GM19239 (cell line): ENCODE measurements at places on chromosomes 12 and 14.

DNA sequence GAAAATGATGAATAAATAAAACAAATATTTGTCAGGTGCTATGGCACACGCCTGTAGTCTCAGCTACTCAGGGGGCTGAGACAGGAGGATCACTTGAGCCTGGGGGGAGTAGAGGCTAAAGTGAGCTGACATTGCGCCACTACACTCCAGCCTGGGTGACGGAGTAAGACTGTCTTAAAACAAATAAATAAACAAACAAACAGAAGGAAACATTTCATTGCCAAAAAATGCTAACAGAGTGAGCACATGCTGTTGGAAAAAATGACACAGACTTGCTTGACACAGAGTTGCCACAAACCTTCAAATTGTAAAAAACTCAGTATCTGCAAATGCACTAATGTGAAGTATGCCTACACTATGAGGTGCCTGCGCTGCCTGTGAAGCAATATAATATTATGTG, 50.8 kb upstream of the AP4S1 start:
- DNase-seq: no peak

GRCh38 chr12:42481368-42481767, 108.2 kb downstream of the PRICKLE1 start:
- DNase-seq: no peak

GRCh38 chr12:4954621-4955354, 45.1 kb downstream of the KCNA1 start:
- DNase-seq: no peak

GRCh38 chr14:81233615-81234014, 12.9 kb upstream of the GTF2A1 start:
- no peak for DNase-seq

DNA sequence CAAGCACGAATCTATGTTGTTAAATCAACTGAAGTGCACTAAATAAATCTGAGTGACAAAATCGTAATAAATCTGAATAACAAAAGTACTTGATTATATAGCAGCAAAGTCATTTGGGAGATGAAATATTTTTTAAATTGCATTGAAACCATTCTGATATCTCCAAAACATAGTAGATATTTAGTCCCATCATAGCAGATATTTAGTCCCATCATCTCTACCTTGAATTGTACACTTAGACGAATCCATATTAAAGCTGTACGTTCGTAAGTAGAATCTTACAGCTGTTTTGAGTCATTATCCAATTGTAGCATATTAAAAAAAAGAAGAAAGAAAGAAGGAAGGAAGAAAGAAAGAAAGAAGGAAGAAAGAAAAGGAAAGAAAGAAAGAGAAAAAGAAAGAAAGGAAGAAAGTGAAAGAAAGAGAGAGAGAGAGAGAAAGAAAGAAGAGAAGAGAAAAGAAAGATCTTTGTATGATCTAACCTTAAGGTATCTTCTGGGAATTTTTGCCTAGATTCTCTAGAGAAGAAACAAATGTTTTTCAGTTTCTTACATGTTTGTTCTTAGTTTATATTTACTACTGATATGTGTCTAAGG, 2.6 kb downstream of the DCN start:
- no peak for DNase-seq

GRCh38 chr12:105324704-105325103, 5.8 kb upstream of the C12orf75 start:
- DNase-seq: no peak

- DNase-seq: no peak
These were observed 38.9 kb downstream of the DMAC2L start for GRCh38 chr14:50350975-50351374.

DNA sequence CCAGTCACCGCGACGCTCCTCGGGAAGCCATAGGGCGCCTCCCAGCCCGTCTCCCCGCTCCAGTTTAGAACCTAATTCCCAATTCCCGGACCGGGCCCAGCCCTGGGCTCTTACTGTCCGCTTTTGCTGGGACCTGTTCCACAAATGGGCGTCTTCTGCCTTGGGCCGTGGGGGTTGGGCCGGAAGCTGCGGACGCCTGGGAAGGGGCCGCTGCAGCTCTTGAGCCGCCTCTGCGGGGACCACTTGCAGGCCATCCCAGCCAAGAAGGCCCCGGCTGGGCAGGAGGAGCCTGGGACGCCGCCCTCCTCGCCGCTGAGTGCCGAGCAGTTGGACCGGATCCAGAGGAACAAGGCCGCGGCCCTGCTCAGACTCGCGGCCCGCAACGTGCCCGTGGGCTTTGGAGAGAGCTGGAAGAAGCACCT, 797 bp downstream of the UNG start:
- DNase-seq: no peak

- no peak for DNase-seq
These were observed 125.7 kb upstream of the DDHD1 start for GRCh38 chr14:53278602-53279506.

DNA sequence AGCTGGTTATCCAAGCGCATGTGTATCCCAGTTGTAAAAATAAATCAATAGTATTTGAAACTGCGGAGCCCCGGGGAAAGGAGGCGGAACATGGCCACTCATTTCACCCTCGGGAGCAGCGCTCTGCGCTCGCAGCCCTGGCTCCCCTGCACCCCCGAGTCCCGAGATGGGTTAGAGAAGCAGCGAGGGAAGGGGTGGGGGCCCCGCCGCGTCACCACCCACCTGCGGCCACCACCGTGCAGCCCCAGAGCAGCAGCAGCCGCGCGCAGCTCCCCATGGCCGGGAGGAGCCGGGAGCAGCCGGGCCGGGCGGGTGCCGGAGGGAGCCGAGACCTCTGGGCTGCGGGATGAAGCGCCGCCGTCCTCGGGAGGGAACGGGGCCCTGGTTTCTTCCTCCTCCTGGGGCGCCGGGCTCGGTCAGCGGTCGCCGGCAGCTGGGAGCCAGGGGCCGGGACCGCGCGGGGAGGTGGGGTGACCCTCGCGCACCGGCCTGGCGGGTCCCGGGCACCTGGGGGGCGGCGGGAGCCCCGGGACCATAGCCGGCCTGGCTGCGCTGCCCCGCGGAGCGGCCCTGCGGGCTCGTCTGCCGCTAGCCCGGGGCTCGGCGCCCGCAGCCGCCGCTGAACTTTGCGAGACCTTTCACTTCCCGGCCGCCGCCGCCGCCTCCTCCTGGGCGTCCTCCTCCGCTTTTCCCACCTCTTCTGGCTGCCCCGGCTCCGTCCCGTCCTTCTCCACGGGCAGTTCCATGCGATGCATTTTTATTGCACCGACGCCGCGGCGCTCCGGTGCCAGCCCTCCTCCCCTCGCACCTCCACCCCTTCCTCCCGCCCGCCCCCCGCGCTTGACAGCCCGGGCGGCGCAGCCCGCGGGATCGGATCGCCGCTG, at the start of gene NTN4:
Gene NTN4 (minus strand): TSS at position 732 of the 884 bp plus-strand sequence. CDS start 455 bp downstream, at position 277.
- no peak for DNase-seq

- DNase-seq: no peak
These were observed 157.6 kb upstream of the MDGA2 start for GRCh38 chr14:47833011-47833410.
